ENCODE measurements at places on chromosomes 11 and 22.
A peak's percentile ranks its signal among the peaks of the same experiment; 100 is the strongest.

- DNase-seq, result no peak
Measured at GRCh38 chr11:123472236-123472935, 42.3 kb downstream of the GRAMD1B start.

- no peak for DNase-seq
Measured at GRCh38 chr22:27576815-27577573, 224.6 kb downstream of the MN1 start.

DNA sequence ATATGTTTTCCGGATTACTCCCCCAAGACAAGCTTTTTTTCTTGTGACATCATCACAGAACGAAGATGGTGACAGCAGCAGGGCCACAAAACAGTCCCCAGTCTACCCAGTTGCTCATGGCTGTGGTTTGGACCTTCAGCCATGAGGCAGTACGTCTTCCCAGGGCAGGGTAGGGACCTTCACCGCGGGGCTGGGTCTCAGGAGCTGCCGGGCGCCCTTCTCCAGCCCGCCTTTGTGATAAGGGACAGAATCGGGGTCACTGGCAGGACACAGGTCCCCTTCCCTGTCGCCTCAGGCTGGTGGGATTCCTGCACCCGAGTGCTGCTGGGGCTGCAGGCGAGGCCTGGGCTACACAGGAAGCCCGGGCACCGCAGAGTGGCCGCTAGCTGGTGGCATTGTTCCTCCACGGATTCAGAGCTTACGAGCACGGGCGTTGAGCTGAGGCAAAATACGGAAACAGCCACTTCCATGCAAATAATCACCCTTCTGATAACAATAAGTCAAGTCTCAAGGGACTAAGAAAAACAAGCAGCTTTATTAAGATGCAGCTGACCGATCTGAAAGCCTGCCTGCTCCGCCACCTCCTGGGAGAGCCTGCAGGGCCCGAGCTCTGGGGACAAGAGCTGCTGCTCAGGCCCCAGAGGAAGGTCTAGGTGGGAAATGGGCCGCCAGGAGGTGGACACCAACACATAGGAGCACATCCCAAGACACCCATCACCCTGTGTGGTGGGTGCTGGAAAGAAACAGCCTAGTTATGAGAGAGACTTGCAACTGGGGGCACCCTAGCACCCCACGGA is 12.3 kb downstream of the TBX1 start:
- DNase-seq, result no peak

DNA sequence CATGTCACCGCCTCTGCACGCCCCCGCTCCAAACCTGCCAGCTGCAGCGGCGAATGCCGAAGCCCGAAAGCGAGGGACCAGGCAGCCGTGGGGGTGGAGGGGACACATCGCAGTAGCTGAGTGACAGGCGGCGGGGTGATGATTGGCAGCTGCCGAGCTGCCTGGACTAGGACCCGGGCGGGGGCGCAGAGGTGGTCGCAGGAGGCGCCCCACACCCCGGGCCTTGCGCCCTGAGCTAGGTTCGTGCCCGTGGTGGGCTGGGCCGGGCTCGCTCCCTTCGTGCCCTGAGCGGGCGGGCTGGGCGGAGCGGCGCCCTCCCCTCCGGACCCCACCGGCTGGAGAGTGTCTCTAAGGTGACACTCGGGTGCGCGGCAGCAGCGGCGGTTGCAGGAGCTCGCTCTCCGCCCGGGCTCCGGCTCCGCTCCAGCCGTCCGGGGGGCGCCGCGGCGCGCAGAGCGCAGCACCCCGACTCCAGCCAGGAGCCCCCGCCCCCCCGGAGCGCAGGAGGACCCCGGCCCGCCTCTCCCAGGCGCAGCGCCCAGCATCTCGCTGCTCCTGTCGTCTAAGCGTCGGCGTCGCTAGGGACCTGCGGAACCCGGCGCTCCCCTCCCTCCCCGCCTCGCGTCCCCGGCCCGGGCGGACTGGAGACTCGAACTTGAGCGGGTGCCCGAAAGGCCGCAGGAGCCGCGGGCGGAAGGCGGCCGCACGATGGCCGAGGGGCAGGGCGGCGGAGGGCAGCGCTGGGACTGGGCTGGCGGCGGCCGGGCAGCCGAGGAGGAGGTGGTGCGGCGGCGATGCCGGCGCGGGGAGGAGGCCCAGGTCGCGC is 14.5 kb upstream of the DGKZ start:
- no peak for DNase-seq

DNA sequence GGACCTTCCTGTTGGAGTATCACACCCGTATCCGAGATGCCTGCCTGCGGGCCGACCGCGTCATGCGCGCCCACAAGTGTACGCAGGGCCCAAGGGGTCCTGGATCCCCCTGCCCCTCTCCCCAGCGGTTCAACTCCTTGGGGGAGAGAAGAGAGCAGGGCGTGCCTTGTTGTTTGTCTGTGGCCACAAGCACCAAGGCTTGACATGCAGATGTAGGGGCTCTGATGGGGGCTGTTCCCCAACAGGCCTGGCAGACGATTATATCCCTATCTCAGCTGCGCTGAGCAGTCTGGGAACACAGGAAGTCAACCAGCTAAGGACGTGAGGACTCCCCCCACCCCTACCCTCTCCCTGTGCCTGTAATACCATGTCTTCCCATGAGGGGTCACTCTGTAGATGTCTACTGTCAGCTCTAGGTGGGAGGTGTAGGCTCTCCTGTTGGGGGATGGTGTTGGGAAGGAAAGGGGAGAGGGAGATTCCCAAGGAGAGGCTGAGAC is 6.8 kb downstream of the CFL1 start:
- no peak for DNase-seq

DNA sequence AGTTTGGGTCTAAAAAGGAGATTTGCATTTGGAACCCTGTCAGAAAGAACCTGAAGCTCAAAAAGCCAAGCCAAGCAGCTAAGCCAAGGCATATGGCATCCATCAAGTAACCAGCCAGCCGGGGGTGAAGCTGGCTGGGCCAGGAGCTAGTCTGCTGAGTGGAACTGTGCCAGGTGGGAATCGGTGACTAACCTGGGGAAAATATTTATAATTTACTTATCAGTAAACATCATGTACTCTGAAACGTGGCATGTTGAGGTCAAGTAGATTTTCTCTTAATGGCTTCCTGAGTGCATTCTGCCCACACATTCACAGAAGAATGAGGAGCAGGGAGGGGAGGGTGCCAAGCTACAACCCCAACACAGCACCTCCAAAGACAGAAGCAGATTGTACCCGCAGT is 70.5 kb upstream of the SESN3 start:
- DNase-seq, result no peak

GRCh38 chr11:76391021-76391420 is 9.9 kb downstream of the GVQW3 start:
- DNase-seq, result no peak

DNA sequence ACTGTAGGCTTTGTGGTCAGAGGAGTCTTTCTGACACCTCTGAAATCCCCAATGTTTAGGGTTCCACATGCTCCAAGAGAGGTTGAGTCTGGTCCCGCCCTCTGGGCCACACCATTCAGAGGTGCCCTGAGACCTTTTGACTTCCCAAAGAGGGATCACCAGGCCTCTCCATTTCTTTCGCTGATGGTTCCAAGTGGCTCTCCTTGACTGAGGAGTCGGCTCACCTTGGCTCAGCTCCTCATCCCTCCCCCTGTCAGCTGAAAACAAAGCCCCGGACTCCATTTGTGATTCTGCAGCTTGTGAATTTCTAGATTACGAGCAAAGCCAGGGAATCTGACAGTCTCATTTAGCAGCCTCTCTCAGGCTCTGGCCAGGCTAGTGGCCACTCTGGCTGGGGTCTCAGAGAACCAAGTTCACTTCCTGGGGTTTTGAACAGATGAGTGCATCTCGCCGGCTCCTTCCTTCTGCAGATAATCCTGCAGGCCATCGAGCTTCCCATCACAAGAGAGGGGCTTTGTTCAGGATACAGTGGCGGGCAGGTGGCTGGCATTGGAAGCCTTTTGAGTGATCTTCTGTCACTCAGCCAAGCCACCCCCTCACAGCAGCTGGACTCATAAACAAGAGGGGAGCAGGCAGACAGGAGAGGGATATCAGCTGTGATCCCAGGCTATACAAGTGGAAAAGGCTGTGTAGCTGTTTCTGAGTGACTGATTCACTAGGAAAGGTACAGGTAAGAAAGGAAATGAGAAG is 102.9 kb downstream of the TRIM29 start:
- DNase-seq, result no peak

DNA sequence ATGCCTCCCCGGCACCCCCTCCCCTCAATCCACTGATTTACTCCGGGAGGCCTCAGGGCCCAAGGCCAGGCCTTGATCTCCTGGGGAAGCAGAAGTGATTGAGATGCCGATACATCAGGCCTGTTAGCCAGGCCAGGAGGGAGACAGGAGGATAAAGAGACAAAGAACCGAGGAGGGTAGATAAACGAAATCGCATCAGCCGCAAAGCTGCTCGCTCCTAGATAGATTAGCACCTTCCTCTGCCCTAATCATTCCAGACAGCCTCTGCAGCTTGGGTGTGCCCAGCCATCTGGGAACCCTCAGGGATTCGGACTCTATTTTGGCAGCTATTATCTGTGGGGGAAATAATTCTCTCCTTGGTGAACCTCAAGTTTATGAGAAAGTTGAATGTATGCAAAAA is 121.2 kb downstream of the ABTB2 start:
- no peak for DNase-seq

- DNase-seq, result no peak
Measured at GRCh38 chr11:71139516-71140205, 112.7 kb downstream of the SHANK2 start.

- no peak for DNase-seq
Measured at GRCh38 chr11:65781152-65781961, 581 bp upstream of the AP5B1 start.

- peak; percentile 79 for DNase-seq
Measured at GRCh38 chr22:24580276-24580675, 12.6 kb downstream of the LRRC75B start.

- DNase-seq, result no peak
Measured at GRCh38 chr11:123517559-123518364, 87.7 kb downstream of the GRAMD1B start.

- no peak for DNase-seq
Measured at GRCh38 chr22:39815932-39816331, 77.6 kb downstream of the ENTHD1 start.

- DNase-seq, result no peak
Measured at GRCh38 chr22:30289980-30290313, 642 bp upstream of the CASTOR1 start.

GRCh38 chr11:120789391-120789790 is 234.5 kb upstream of the TBCEL start:
- no peak for DNase-seq

GRCh38 chr11:20453657-20454316 is 66.3 kb downstream of the PRMT3 start:
- DNase-seq, result no peak

DNA sequence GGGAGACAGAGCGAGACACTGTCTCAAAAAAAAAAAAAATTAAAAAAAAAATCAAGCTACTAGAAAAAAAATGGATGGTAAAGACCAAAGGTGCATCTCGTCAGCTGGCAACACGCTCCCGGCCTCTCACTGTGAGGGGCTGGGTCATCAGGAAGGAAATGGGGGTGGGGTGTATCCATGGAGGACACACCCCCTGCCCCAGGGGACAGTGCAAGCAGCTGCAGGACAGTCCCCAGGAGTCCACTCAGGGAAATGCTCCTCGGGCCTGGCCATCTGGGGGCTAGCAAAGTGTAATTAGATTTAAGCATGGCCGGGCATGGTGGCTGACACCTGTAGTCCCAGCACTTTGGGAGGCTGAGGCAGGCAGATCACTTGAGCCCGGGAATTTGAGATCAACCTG is 23.1 kb downstream of the TTLL1 start:
- DNase-seq, result no peak

DNA sequence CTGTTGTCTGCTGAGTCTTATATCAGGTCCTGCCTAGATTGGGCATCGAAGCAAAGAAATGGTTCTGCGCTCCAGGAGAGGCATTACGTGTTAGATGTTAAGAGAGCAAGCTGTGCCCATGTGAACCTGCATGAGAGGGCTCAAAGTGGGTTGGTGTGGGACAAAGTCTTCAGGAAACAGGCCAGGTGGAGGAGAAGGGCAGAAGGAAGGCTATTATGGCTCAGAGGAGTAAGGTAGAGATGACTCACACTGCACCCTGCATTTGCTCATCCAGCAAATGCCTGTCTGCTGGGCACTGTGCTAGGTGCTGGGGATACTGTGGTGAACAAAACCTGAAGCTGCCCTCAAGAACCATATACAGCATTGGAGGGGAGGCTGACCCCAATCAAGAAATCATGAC is 5.8 kb downstream of the USP35 start:
- DNase-seq, result no peak

DNA sequence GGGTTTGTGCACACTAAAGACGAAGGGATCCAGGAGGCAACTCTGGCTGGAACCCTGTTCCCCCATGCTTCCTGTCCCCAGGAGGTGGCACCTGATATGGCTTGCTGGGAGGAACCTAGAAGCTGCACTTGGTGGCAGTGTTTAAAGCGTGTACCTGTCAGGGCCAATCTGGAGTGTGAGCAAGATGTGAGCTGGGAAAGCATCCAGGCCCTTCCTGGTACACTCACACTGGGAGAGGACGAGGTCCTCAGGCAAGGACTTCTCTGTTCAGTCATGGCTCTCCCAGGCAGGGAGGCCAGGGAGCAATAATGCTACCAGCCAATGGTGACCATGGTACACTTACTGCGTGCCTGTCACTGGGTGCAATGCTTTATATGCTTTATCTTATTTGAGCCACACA is 130.7 kb upstream of the NECTIN1 start:
- DNase-seq, result no peak

DNA sequence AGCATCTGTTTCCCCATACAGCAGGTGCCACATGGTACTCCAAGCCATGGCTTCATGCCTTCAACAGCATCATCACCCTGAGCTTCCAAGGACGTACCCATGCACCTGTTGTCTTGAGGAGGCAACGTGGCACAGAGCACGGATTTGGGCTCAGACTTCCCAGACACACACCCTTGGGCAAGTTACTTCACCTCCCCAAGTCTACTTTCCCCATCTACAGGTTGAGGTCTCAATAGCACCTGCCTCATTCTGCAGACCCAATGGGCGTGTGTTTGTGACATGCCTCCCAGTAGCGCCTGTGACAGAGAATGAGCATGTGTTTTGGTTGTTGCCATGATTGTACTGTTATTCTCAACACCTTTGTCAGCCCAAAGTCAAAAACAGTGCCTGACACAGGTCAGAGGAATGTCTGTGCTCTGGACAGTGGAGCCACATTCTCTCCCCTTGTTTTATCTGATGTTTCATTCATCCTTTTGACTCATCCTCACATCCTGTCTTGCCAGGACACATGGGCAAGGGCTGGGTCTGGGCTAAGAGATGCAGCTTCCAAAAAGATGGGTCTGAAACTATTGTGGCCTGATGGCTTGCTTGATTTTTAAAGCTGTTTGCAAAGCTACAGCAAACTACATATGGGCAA is 53.4 kb upstream of the CCND1 start:
- DNase-seq, result peak; percentile 76

GRCh38 chr11:58003591-58003990 is 20.1 kb upstream of the OR9Q1 start:
- DNase-seq, result no peak

- DNase-seq, result no peak
Measured at GRCh38 chr11:86370922-86371594, 3.6 kb upstream of the CCDC81 start.

DNA sequence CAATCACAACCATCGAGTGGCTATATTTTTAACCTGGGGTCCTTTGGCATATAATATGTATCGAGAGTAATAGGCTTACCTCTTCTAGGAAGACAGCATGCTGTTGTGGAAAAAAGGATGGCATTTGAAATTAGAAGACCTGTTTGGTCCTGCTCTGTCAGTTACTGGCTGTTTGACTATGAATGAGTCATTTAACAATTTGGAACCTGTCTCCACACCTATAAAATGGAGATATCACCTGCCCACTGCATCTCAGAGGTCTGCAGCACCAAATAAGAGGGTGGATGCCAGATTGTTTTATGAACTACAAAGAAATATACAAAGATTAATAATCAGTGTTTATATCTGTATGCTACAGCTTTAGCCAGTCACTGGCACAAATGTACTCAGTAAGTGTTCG is 60.8 kb downstream of the SLC25A17 start:
- DNase-seq, result no peak
